ENCODE measurements at places on chromosomes 11 and 22.

- no peak for DNase-seq
Observed at GRCh38 chr11:70661761-70662501, 263.6 kb downstream of the CTTN start.

DNA sequence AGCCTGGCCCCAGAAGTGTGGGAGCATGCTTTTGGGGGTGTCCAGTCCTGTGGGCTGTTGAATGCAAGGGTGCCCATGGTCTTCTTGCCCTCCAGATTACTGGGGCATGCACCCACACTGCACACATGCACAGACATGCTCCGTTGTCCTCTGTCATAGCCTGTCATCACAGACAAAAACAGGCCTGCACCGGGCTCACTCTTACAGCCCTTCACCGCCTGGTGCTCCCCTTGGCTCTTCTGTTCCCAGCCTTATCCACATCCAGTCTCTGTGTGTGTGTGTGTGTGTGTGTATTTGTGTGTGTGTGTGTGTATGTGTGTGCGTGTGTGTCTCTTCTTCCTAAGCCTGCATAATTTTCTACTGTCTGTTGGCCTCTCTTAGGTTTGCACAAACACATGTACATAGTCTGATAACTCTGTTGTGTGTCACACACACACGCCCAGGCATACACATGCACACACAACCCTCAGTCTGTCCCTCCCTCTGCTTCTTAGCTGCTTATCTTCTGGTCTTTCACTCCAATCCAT lies 23.4 kb upstream of the NECTIN1 start:
- no peak for DNase-seq

DNA sequence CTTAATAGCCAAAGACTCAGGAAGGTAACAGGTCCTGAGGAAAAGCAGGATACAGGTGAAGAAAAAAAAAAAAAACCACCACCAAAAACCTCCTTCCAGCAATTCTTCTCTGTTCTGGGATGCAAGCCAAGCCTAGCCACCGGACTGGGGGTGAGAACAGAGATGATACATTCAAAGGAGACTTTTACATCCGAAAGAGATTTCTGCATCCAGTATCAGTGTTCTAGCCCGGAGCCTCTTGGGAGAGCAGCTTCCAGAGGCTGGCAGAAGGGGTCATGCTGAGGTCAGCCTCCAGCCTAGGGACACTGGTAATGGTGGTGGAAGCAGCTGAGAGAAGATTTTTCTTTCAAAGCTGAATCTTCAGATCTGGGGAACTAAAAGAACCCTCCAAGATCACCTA lies 76.2 kb downstream of the KCNC1 start:
- DNase-seq: no peak

DNA sequence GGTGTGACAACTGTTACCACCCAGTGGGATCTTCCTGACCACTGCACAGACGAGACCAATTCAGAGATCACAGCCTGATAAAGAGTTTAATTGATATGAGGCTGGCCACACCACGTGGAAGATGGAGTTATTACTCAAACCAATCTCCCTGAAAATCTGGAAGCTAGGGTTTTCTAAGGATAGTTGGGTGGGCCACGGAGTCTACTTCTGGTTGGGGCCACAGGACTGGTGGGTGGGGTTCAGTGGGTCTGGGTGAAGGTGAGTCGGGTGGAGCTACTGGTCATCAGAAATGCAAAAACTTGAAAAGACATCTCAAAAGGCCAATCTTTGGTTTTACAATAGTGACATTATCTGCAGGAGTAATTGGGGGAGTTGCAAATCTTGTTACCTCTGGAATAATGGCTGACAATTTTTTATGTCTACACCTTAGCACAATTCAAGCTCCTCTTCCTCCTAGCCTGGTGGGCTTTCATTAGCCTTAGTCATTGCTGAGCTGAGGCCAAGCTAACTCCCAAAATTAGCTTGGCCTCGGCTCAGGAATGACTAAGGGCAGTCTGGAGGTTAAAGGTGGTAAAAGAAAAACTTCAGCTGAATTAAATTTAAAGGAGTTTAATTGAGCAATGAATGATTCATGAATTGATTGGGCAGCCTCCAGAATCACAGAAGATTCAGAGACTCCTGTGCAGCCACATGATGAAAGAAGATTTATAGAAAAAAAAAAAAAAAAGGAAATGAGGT lies 13.1 kb downstream of the C11orf96 start:
- DNase-seq: no peak

- no peak for DNase-seq
Observed at GRCh38 chr11:69445131-69445470, 36.4 kb upstream of the LINC01488 start.

DNA sequence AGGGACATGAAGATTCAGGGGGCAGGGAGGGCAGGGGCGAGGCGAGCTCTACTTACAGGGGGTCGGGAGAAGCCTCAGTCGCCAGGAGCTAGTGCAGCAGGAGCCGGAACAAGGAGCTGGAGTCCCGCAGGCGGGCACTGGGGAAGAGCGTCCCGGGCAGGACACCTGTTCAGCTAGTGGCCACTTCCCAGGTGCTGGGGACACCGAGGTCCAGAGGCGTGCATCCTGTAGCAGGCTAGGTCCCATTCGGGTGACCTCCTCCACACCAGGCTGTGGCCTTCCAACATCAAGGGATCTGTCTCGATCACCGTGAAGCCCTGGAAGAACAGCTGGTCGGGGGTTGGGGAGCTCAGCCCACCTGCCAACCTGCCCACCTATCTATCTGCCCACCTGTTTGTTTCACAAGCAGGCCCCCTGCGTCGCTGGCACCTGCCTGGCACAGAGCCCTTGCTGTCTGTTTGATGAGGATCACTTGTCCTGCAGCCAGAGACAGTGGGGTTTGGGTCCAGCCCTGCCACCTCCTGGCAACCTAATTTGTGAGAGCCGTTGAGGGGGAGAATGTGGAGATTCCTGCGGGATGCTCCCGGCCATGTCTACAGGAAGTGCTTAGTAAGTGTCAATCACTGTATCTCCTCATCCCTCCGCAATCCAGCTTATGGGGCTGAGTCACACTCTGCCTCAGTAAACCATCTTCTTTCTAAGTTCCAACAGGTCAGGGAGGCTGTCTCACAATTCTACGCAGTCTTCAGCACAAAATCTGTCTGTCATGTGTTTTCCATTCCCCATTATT lies 940.9 kb downstream of the BRD1 start:
- no peak for DNase-seq

GRCh38 chr11:707817-708420 lies 1.9 kb downstream of the EPS8L2 start:
- no peak for DNase-seq

- DNase-seq: no peak
Observed at GRCh38 chr11:85772695-85773094, 38.2 kb downstream of the SYTL2 start.

DNA sequence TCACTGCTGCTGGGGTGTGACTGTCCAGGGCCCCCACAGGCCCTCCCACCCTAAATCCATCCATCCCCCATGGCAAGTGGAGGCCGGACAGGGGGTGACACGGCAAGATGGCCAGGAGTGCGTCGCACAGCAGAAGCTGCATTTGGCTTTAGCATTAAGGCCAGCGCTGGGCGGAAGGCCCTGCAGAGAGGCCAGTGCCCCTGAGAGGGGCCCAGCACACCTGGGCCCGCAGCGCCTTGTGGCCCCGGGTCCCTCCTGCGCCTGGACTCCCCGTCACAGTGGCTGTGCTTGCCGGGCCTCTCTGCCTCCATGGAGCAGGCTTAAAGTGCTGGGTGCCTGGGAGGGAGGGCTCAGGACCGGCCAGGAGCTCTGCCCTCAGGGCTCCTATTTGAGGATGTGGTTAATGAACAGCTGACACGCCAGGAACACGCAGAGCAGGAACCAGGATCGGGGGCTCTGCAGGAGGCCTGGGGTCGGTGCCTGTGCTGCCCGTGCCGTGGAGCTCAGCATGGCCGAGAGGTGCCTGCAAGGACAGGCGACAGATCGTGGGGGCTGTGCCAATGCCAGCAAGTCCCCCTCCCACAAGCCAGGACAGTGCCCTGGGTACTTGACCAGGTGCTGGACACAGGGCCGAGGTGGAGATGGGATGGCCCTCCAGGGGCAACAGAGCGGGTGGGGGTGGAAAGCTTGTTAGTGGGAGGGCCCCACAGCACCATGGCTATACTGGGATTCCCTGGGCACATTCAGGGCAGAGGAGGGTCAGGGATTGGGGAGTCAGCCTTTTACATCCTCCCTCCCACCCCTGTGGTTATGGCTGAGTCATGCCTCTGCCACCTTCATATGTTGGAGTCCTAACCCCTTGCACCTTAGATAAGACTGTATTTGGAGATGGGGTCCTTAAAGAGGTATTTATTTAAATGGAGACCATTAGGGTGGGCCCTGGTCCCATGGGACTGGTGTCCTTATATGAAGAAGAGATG lies 30.9 kb upstream of the CARS1 start:
- no peak for DNase-seq

GRCh38 chr11:86954269-86955110 lies 705 bp downstream of the FZD4 start:
- DNase-seq: no peak

DNA sequence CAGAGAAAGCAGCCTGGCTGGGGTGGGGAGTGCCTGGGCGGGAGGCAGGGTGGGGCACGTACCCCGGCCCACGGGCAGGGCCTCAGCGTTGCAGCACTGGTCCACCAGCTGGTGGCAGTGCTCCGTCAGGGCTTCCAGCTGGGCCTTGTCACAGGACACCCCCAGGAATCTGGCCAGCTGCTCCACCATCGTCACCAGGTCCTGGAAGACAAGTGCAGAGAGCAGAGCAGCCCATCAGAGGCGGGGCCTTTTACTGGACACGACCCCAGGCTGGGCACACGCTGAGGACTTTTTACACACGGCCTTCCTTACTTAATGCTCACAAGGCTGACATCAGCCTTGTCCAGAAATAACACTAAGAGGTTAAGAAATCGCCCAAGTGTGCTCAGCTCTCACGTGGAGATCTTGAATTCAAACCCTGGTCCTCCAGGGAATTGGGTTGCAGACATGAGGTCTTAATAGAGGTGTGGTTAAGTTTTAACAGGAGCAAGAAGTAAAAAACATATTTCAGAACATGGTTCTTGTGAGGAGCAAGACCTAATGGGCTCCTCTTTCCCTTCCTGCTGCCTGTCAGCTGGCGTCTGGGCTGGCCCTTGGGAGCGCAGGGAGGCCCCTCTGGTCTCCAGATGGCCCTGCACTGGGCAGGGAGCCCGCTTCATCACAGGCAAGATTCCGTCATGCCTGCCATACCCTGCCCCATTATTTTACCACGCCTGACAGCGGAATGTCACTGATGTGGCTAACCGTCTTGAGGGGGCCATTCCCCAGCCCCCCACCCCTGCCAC lies 17.1 kb upstream of the EFCAB6 start:
- no peak for DNase-seq

DNA sequence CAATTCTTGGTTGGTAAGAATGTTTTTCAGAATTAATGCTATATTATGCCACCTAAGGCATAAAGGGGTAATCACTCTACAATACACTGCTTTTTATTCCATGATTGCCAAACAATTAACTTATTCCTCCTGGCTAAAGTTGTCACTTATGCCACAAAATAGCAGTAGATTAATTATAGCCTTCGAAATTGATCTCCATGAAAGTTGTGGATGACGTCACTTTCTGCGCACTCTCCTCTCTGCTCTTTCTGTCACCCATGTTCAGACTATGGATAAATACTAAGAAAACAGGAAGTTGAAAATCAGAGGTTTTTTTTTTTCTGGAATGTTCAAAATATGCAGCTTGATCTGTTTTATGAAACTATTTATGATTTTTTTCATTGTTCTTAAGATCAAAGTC lies 790.1 kb upstream of the CNTN5 start:
- DNase-seq: no peak

- DNase-seq: no peak
Observed at GRCh38 chr22:31826443-31826842, 72.6 kb downstream of the DEPDC5 start.

DNA sequence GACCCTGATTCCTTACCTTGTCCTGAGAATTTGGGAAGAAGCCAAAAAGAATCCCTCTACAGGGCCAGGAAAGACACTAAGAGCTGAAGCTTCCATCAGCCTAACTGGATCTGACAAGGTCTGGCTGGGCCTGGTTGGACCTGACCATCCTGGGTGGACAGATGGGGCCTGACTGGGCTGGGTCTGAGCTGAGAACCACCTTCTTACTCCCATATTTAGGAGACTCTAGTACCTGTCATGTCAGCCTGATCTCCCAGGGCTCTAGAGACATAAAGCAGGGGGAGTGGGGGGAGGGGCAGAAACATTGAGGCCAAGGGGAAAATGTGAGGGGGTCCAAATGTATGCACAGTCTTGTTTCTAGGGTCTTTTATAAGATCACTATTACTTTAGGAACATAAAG lies 129.9 kb downstream of the BUD13 start:
- DNase-seq: no peak

- no peak for DNase-seq
Observed at GRCh38 chr11:19435306-19435989, 194.7 kb upstream of the E2F8 start.

GRCh38 chr11:90593099-90593498 lies 370.2 kb upstream of the CHORDC1 start:
- no peak for DNase-seq

All from activated T-cell treated with anti-CD3 and anti-CD28 coated beads for 48 hours (primary cell).